ENCODE measurements at places on chromosomes 6 and 20.
A peak's percentile ranks its signal among the peaks of the same experiment; 100 is the strongest.

DNA sequence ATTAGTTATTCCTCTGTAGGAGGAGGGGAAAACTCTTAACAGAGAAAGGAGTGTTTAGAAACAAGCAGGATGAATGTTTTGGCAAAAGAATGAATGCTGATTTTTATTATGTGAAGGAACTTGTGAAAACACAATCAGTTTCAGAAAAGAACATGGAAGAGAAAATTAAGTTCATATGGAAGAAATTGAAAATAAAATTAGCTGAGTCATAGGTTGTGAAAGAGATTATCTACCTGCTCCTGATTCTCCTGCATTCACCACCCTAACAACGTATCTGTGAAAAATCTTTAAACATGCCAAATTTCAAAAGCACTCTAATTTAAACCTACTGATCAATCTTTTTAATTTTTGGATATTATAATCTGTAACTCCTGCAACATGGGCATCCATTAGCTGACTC, 227.3 kb upstream of the RSPO3 start:
- DNase-seq = no peak

DNA sequence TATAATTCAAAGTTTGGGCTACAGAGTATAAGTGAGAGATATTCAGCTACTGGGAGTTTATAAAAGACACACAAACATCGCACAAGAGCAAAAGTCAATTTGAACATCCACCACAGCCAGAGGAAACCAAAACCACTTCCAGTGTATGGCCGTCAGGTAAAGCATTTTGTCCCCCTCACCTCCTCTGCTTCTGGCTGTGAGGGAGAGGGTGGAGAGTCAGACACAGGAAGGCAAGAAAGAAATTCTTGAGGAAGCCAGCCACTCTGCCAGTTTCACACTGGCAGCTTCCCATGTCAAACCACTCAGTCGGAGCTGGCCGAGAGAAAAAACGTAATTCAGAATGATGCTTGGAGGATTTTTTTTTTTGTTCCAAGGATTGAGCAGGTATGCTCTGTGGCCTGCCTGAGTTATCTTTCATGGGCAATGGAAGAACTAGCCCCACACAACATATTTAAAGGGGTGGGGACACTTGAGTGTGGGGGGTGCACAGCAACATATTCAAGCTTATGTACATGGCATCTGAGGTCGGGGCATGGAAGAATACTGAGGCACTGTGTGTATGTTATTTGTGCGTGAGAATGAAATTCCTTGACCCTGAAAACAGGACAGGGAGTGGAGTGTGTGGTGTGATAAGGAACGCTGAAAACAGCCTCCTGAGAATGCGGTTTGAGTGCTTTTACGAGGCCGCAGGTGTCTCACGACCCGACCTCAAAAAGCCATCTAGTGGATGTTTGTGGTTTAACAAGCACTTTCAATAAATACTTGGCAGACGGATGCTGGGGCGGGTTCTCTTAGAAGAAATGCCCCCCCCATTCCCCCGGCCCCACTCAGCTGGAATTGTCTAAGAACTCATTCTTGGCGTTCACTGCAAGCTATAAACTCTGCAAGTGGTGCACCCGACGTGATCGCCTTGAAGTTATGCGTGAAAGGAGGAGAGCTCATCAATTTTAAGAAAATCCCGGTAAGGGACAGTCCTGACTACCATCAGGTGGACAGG, 27.5 kb upstream of the ZBTB22 start:
- peak; percentile 70 for DNase-seq

DNA sequence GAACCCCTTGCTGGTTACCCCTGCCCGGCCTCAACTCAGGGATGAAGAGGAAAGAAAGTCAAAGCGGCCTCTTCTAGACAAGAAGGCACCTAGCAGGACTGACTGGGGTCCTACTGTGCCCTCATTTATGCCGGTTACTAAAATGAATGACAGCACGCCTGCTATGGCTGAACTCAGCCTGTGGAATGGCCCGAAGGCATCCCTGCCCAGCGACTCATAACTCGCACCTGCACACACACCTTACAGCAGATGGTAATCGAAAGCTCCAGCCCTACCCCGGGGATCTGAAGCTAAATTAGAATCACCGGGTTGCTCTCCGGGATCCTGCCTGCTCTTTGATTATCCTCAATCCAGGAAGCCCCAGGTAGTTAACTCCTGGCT, 747 bp upstream of the TXNDC5 start:
- no peak for DNase-seq

- no peak for DNase-seq
Observed at GRCh38 chr20:23773127-23773526, 22.4 kb upstream of the CST1 start.

- DNase-seq = no peak
Observed at GRCh38 chr6:41049521-41049920, 3.5 kb upstream of the APOBEC2 start.

DNA sequence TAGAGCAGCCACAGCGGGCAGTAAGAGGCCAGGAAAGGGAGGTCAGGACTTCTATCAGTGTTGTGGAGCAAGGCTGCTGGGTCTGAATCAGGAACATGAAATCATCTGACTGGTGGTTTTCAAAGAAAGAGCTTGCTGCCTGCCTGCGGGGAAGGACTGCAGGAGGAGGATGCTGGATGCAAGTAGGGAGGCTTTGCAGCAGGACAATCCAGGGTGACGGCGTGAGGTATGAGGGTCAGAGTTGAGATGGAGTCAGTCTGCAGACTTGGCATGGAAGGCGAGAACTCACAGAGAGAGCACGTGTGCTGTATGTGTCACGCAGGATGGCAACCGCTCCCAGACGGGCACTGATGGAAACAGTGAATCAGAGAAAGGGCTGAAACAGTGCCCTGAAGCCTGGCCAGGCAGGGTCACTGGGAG, 59.2 kb upstream of the CD93 start:
- DNase-seq = no peak

- DNase-seq = no peak
Observed at GRCh38 chr20:63977739-63978276, 1.6 kb downstream of the SAMD10 start.

DNA sequence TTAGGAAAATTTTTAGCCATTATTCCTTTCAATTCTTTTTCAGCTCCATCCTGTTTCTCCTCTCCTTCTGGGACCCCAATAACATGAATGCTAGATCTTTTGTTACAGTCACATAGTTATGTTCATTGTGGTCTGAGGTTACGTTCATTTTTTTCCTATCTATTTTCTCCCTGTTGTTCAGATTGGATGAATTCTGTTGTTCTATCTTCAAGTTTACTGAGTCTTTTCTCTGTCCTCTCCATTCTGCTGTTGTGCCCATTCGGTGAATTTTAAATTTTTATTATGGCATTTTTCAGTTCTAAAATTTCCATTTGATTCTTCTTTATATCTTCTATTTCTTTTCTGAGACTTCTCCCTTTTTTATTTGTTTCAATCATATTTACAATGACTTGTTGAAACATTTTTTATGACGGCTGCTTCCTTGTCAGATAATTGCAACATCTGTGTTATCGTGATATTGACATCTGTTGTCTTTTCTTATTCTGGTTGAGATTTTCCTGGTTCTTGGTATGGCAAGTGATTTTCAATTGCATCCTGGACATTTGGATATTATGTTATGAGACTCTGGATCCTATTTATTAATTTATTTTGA, 12.6 kb upstream of the DDR1 start:
- DNase-seq = no peak

DNA sequence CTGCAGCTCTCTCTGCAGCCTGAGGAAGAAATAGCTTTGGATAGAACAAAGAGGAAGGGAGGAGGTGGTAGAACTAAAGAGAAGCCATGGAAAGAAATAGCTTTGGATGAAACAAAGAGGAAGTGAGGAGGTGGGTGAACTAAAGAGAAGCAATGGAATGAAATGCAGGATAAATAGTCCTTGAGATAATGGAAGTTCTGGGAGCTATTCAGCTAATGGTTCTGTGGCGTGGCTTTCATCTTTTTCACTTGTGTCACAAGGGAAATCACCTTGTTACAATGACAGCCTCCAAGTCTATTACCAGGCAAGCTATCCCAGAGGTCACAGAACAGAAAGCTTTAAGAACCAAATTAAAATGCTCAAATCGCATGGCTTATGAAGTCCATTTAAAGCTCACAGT, 141.3 kb upstream of the ARG1 start:
- no peak for DNase-seq

DNA sequence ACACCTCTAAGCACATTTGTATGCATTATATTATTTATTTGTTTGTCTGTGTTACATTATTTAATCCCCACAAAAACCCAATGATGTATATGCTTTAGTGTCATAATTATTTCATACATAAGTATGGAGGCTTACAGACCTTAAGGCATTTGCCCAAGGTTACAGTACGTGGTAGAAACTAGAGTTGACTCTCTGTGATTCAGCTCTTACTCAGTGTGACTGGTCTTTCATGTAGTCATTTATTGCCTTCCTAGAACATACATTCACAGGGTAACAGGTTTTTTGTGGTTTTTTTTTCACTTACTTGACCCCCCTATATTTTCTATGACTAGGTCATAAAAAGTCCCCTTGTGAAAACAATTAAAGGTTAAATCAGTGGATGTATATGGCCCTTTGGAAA, 566.8 kb downstream of the TFAP2A start:
- no peak for DNase-seq

GRCh38 chr6:13681305-13682061, 30.2 kb downstream of the RANBP9 start:
- peak; percentile 67 for DNase-seq

GRCh38 chr6:37134396-37135191, 35.4 kb upstream of the PIM1 start:
- DNase-seq = peak; percentile 19

- DNase-seq = no peak
Observed at GRCh38 chr6:133512410-133513016, 271.4 kb downstream of the EYA4 start.

- DNase-seq = no peak
Observed at GRCh38 chr6:152293404-152293803, 343.8 kb downstream of the SYNE1 start.

DNA sequence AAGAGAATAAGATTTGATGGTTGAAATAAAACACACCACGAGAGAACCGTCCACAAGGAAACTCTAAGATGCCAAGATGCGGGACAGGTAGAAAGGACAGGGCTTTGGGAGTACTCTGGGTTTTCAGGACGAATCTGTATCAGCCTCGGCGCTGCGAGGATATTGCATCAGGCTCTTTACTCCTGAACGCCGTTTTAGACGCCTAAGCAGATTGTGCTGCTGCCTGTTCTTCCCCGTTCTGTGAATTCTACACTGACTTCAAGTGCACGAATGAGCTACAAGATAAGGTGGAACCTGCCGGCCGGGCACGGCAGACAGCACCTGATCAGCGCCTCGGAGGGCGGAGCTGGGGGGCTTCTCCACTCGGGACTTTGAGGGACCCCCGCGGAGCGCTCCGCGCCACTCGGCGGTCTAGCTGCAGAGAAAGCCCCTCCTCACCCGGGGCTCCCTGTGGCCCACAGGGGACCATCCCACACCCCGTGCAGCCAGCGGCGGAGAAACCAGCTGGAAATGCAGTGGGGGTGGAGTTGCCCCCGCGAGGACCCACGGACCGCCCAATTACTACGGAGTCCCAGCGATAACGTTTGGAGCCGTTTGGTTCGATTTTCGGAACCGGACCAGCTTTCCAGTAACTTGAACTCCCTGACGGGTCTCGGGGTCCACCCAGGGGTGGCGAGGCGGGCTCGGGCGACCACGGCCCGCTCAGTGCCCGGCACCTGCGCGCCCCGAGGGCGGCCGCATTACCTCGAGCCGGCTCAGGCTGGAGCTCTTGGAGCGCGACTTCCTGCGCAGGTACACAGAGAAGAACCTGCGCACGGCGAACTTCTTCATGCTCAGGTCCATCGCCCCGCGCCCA, 646 bp downstream of the RPS6KA2 start:
- DNase-seq = peak; percentile 19

DNA sequence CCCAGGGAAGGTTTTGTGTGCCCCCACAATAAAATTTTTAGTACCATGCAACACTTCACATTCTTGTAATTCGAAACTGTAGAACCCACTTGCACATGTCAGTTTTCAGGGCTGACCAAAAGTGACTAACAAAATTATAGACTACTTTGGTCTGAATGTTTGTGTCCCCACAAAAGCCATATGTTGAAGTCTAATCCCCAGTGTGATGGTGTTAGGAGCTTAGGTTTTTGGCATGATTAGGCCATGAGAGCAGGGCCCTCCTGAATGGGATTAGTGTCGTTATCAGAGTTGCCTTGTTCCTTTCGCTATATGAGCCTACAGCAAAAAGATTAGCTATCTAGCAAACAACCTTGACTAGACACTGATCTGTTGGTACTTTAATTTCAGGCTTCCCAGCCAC, 49.0 kb upstream of the TENT5A start:
- no peak for DNase-seq

DNA sequence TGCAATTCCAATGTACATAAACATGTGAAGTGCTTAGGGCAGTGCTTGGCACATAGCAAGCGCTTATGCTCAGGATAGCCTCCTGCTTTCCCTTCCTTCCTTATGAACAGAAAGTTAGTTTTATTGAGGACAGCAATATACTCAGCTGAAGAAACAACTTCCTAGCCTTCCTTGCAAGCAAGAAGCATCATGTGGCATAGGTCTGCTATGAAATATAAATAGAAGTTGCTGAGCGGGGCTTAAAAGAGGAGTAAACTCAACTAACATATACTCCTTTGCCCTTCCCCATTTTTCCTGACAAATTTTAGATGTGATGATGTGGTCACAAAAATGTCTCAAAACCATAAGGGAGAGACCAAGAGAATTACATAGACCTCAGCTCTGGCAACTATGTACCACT, 98.9 kb downstream of the KIF16B start:
- no peak for DNase-seq

- no peak for DNase-seq
Observed at GRCh38 chr6:159880412-159880975, 10.3 kb upstream of the MAS1 start.

GRCh38 chr6:125966569-125966968, 10.0 kb downstream of the HINT3 start:
- DNase-seq = no peak

- DNase-seq = no peak
Observed at GRCh38 chr6:15421945-15422733, 176.3 kb downstream of the JARID2 start.

DNA sequence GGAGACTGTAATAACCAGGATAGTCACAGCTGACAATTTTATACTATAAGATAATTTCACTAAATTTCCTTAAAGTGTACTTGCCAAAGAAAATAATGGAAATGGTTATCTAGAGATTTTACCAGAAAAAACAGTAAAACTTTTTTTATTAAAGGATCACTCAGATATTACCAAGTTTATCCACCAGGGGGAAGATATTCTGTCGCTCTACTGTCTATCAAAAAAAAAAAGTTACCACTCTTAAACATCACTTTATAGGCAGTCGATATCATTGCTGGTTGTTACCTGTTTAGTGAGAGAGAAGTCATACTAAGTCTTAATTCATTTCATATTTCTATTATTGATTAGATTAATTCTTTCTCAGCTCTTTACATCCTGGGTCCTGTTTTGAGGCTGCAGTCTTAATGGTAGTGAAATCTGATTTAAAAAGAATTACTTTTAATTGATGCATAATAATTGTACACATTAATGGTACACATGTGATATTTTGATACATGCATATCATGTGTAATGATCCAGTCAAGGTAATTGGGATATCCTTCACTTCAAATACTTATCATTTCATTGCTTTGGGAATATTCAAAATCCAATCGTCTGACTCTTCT, 18.9 kb downstream of the L3MBTL3 start:
- DNase-seq = no peak

- DNase-seq = no peak
Observed at GRCh38 chr6:150592377-150592995, 7.2 kb upstream of the PLEKHG1 start.
